Caudate nucleus (tissue), 63 donors: ENCODE measurements at places on chromosomes 11 and 22.

- no peak for DNase-seq
Measured at GRCh38 chr11:33534575-33534974, 166.1 kb downstream of the C11orf91 start.

DNA sequence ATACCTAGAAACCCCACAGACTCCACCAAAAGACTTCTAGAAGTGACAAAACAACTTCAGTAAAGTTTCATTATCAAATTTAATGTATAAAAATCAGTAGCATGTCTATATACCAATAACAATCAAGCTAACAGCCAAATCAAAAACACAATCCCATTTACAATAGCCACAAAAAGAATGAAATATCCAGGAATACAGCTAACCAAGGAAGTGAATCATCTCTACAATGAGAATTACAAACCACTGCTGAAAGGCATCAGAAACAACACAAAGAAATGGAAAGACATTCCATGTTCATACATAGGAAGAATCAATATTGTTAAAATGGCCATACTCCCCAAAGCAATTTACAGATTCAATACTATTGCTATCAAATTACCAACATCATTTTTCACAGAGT lies 46.0 kb downstream of the PRCP start:
- no peak for DNase-seq

DNA sequence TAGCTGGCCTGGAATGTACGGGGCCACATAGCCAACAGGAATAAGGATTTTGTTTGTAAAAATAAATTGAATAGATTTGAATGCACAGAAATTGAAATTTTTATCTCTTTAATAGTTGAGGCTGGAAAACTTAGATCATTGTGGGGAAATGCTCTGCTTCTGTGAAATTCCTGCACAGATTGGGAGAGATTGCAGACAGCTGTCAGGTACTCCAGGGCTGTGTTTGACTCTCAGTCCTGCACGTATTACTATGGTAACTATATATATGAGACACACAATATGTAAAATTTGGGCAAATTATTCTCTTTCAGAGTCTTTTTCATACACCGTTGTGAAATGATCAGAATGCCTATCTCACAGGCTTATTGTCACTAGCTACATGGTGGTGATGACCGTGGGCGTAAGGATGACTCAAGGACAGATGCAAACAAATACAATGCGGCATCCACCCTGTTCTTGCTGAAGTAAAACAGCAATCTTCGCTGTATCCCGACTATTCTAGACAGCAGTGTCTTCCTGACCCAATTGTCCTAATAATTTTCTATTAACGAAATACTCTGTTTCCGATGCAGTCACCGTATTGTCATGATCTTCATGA lies 79.4 kb downstream of the ZC3H12C start:
- DNase-seq = no peak

GRCh38 chr11:78838417-78838816 lies 263.8 kb upstream of the NARS2 start:
- no peak for DNase-seq

GRCh38 chr11:36090356-36091109 lies 146.7 kb downstream of the LDLRAD3 start:
- DNase-seq = no peak

DNA sequence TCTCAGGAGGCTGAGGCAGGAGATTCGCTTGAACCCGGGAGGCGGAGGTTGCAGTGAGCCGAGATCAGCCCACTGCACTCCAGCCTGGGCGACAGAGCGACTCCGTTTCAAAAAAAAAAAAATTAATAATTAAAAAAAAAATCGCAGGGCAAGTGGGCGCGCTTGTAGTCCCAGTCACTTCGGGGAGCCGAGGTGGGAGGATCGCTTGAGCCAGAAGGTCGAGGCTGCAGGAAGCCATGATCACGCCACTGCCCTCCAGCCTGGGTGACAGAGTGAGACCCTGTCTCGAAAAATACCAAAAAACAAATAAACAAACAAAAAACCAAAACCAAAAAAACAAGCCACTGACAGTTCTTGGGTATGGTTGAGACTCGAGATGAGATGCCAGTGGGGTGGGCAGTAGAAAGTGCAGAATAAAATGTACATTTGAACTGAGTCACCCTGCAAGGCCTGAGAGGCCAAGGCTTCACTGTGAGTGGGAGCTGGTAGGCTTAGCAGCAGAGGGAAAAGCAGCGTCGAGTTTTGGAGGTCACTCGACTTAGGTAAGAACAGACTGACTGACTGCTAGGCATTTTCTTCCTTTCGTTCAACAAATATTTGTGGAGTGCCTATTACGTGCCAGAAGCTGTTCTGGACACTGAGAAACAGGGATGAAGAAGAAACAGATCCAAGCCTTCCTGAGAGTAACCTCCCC lies 635 bp upstream of the LDHA start:
- DNase-seq = no peak

DNA sequence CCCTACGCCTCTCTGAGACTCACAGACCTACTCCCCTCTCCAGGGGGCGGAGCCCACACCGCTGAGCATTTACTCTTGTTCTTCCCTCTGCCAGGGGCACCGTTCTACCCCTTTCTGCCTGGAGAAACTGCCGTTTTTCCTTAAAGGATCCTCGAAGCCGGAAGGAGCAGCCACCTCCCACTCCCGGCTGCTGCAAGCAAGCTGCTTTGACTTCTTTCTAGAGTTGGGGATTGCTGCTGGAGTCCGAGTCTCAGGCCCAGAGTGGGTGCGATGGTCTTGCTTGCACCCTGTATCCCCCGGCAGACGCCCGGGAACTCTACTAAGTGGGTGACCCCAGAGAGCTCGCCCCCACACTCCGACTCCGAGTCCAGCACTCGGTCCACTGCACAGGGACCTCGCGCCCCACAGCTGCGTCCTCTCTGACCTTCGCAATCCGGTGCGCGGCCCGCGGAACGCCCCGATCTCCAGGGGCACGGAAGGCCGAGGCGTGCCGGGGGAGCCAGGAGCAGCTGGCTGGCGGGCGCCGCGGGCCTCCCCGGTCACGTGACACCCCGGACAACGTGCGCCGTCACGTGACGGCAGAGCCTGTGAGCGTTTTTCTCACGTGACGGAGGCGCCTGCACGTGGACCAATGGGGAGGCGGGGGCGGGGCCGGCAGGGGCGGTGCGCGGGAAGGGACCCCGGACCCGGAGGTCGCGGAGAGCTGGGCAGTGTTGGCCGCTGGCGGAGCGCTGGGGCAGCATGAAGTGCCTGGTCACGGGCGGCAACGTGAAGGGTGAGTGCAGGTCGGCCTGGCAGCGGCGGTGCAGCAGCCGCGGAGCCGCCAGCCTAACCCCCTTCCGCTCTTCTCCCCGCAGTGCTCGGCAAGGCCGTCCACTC lies at the start of gene RAD9A:
Gene RAD9A, plus strand, starts transcription at position 683 of the 879 bp plus-strand sequence. Its CDS starts 59 bp downstream, at position 742.
- peak; percentile 96 for DNase-seq

- DNase-seq = no peak
Measured at GRCh38 chr11:116913000-116913399, 75.6 kb upstream of the APOA1 start.

- no peak for DNase-seq
Measured at GRCh38 chr22:48138427-48138826, 1376.0 kb downstream of the TBC1D22A start.

GRCh38 chr22:30847583-30847982 lies 121.0 kb downstream of the MORC2 start:
- no peak for DNase-seq

DNA sequence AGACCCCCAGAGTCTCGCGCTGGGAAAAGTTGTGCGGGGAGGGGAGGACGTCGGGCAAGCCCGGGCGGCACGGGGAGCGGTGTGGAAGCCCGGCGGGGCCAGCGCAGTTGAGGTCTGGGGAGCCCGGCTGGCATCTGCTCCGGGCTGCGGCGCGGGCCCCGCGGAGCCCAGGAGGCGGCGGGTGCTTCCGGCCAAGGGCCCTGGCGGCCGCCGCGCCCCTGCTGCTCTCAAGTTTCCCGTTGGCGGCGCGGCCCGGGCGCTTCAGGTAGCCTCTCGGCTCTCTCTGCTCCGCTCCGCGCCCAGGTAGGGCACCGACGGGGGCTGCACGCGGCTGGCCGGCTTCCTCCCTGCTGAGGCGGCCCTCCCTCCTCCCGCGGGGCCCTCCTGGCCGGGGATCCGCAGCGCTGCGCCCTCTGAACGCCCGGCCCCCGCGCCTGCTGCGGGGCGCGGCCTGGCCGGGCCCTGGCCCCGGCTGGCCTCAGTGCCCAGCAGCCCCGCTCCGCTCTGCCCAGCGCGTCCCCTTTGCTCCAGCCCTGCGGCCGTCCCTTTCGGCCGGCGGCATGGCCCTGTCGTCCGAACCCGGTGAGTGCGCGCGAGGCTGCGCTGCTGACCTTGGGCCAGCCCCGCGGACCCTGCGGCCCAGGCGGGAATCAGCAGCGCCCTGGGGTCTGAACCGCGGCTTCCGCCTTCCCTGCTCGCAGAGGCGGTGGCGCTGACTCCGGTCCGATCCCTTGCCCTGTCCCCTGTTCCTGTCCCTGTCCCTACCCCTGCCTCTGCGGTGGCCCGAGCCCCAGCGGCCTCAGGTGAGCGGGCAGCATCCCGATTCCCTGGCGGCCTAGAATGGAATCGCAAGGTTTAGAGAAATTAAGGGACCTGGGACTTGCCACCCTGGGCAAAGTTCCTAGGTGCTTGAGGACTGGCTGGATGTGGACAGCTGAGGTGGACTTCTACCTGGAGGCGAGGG lies 4.3 kb upstream of the AMPD3 start:
- DNase-seq = no peak

- DNase-seq = no peak
Measured at GRCh38 chr11:22539821-22540256, 85.8 kb downstream of the FANCF start.

GRCh38 chr22:49013707-49014106 lies 814.0 kb downstream of the BRD1 start:
- no peak for DNase-seq

GRCh38 chr22:19762568-19763457 lies 2.2 kb downstream of the TBX1 start:
- DNase-seq = no peak

GRCh38 chr11:34640050-34640923 lies 19.4 kb downstream of the EHF start:
- no peak for DNase-seq
